Pancreas (tissue), 10 donors: ENCODE measurements at places on chromosomes 2 and 18. TPM values are rescaled to one million over a fixed set of nuclear protein-coding genes. Genes with fewer than 3 reads are reported as not detected.
A peak's percentile ranks its signal among the peaks of the same experiment; 100 is the strongest.

MTCL1 gene
- 9.5 TPM for total RNA-seq

TSPYL6 gene
- 0.09 TPM for total RNA-seq

GRCh38 chr2:206774871-206775270 is 9.5 kb downstream of the FASTKD2 start:
- DNase-seq = no peak
- no peak overlapping the region for H3K4me3 ChIP-seq
- H3K27me3 ChIP-seq = no peaks in the 10 kb centered on the region
- H3K36me3 ChIP-seq = peaks cover 44% of the 10 kb centered on the region
- H3K4me1 ChIP-seq = no peaks in the 10 kb centered on the region

DNA sequence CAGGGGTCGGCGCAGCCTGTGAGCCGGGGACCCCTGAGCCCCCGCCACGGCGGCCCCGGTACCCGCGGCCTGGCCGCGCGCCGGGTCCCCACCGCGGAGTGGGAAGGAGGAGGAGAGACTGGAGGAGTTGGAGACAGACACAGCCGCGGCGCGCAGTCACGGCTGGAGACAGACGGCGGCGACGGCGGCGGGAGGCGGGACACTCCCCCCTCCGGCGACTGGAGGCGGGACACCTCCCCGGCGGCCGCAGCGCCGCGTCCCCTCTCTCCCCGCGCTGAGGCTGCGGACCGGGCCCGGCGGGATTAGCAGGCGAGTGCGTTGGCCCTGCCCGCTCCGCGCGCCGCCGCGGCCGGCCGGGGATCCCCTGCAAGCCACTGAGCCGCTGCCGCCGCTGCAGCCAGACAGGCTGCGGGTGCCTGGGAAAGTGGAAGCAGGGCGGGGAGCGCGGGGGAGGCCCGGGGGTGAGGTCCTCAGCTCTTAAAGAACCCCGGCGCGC is 1.0 kb upstream of the LDLRAD4 start:
- no peaks in the 10 kb centered on the region for H3K27me3 ChIP-seq
- H3K4me1 ChIP-seq = peaks cover 5% of the 10 kb centered on the region
- H3K4me3 ChIP-seq = peak overlapping the region; percentile 75
- H3K27ac ChIP-seq = no peak overlapping the region

DNA sequence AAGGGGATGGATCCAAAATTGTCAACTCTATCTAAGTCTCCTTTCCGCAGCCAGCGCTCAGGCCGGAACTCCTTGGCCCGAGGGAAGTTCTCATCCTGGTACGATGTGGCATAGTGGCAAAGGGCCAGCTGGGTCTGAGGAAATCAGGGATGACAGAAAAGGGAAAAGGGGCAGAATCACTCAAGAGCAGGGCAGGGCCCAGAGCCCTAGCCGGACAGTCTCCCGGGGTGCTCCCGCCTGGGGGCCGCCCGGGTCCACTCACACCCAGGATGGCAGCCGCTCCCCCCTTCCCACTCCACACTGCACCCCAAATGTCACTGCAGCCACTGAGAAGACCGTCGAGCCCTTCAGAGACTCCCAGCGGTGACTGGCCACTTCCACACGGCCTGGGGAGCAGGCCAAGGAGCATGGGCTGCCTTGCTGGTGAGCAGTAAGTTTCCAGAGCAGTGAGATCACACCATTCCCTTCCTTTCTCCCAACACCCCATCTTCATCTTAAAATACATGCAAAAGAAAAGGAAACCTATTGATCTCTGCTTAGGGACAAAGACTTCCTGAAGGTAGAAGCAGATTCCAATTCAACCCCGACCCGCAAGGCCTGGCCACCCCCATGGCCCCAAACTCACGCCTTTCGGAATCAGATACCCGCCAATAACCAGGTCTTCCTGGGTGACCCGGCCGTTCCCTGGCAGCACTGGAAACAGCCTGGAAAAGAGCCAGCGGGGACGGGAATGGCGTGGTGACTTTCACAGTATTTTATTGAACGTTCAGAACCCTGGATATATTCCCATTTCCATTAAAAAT is 26.7 kb downstream of the CYP27C1 start:
- no peaks in the 10 kb centered on the region for H3K36me3 ChIP-seq
- H3K4me3 ChIP-seq = no peak overlapping the region
- peak; percentile 44 for DNase-seq
- H3K27me3 ChIP-seq = no peaks in the 10 kb centered on the region

PLCD4 gene
- total RNA-seq = not detected

CXCR1 gene
- total RNA-seq = not detected

- no peak for DNase-seq
- H3K4me3 ChIP-seq = no peak overlapping the region
- H3K27ac ChIP-seq = no peak overlapping the region
- H3K27me3 ChIP-seq = no peaks in the 10 kb centered on the region
- H3K4me1 ChIP-seq = no peaks in the 10 kb centered on the region
These were observed 248.5 kb downstream of the TPGS2 start for GRCh38 chr18:36580266-36580665.

GRCh38 chr2:216533609-216534008 is 35.0 kb downstream of the RPL37A start:
- DNase-seq = no peak
- no peaks in the 10 kb centered on the region for H3K36me3 ChIP-seq
- peaks cover 4% of the 10 kb centered on the region for H3K4me1 ChIP-seq
- H3K4me3 ChIP-seq = no peak overlapping the region

DNA sequence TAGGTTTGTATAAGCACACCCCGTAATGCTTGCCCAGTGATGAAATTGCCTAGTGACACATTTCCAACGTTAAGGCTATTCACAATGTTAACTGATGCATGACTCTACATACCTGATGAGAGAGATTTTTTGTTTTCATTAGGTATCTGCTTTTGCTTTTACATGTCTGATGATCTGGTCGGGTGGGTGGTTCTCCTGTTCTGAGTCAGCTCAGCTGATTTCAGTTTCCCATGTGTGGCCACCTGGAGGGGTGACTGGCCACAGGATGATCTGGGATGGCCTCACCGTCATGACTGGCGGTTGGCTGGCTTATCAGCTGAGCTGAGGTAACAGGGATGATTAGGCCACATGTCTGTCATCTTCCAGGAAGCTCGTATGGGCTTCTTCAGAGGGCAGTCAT is 33.8 kb upstream of the ACYP2 start:
- H3K4me3 ChIP-seq = no peak overlapping the region
- peaks cover 8% of the 10 kb centered on the region for H3K4me1 ChIP-seq
- no peaks in the 10 kb centered on the region for H3K27me3 ChIP-seq
- H3K27ac ChIP-seq = no peak overlapping the region
- no peaks in the 10 kb centered on the region for H3K36me3 ChIP-seq
- no peak for DNase-seq

DNA sequence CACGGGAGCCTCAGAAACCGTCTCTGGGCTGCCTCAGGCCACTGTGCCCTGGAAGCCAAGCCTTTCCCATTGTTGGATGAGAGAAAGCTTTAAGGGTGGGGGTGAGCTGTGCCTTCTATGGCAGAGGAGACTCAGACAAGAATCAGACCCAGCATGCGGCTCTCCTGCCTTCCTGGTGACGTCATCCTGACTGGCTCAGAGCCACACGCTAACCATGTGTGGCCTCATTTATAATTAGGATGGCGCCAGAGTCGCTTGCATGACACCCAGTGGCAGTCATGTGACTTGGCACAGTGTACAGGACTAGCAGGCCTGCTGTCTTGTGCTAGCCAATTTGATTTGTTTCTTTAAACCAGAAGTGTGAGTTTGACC is 99.1 kb downstream of the SH3BP4 start:
- H3K4me1 ChIP-seq = peaks cover 80% of the 10 kb centered on the region
- no peaks in the 10 kb centered on the region for H3K27me3 ChIP-seq
- peaks cover 47% of the 10 kb centered on the region for H3K36me3 ChIP-seq
- peak; percentile 91 for DNase-seq
